Heart left ventricle (tissue), 16 donors: ENCODE measurements at places on chromosomes 1 and 21. TPM values are rescaled to one million over a fixed set of nuclear protein-coding genes. Genes with fewer than 3 reads are reported as not detected.

The ADGRL2 gene
- total RNA-seq = 62.3 TPM

The TTLL7 gene
- 12.8 TPM for total RNA-seq

- H3K4me1 ChIP-seq = peaks cover 11% of the 10 kb centered on the region
- no peak overlapping the region for H3K4me3 ChIP-seq
- no peaks in the 10 kb centered on the region for H3K27me3 ChIP-seq
- no peak overlapping the region for H3K27ac ChIP-seq
- H3K36me3 ChIP-seq = no peaks in the 10 kb centered on the region
Measured at GRCh38 chr1:59025898-59026426, 242.1 kb upstream of the JUN start.

GRCh38 chr1:224713228-224713627 is 97.1 kb downstream of the CNIH3 start:
- no peak for DNase-seq
- no peaks in the 10 kb centered on the region for H3K36me3 ChIP-seq
- no peaks in the 10 kb centered on the region for H3K27me3 ChIP-seq
- no peaks in the 10 kb centered on the region for H3K4me1 ChIP-seq
- no peak overlapping the region for H3K27ac ChIP-seq

DNA sequence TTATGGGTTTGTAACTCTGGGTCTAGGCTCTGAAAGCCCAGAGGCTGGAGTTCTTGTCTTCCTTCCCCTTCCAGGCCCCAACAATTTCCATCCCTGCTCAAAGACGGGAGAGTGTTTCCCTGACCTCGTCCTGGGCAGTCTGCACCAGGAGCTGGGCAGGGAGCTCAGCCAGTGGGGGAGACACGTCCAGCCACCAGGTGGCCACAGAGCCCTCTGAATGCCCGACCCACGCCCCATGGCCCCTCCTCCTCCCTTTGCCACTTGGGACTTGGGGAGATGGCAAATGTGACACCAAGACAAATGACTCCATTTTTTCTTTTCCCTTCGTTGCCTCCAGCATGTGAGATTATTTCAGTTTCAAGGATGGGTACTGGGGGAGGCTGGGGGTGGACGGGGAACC is 159.9 kb upstream of the AJAP1 start:
- H3K27me3 ChIP-seq = no peaks in the 10 kb centered on the region
- no peaks in the 10 kb centered on the region for H3K4me1 ChIP-seq
- H3K4me3 ChIP-seq = no peak overlapping the region
- H3K27ac ChIP-seq = no peak overlapping the region

GRCh38 chr1:6621429-6622391 is 3.0 kb upstream of the THAP3 start:
- no peaks in the 10 kb centered on the region for H3K27me3 ChIP-seq
- no peak overlapping the region for H3K27ac ChIP-seq
- no peak for DNase-seq
- no peak overlapping the region for H3K4me3 ChIP-seq
- peaks cover 8% of the 10 kb centered on the region for H3K4me1 ChIP-seq
- H3K36me3 ChIP-seq = peaks cover 3% of the 10 kb centered on the region

DNA sequence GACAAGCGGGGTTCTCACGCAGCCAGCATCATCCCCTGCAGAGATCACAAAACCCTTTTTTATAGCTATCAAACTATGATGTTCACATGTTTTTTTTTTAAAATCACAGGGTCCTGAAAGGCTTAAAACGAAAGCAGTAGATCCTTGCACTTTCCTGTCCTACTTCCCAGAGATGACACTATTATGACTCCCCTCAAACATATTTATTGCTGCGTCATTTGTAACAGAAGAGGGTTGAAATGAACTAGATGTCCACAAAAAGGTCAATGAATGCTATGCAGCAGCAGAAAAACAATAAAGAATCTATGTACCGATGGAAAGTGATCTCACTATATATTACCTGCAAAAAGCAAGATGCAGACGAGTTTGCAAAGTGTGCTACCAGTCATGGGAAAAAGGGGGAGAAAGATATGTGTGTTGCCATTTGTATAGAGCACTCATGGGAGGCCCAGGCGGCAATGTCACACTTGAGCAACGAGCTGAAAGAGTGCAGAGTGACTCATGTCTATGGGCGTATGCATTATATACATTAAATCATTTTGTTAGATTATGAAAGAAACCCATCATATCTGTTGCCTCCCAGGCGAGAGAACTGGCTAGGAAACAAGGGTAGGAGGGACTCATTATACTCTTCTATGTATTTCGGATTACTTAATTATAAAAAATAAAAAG is 68.9 kb upstream of the PARP1 start:
- H3K27ac ChIP-seq = no peak overlapping the region
- no peaks in the 10 kb centered on the region for H3K27me3 ChIP-seq
- H3K4me1 ChIP-seq = peaks cover 7% of the 10 kb centered on the region
- H3K4me3 ChIP-seq = no peak overlapping the region
- no peak for DNase-seq
- H3K36me3 ChIP-seq = no peaks in the 10 kb centered on the region

DNA sequence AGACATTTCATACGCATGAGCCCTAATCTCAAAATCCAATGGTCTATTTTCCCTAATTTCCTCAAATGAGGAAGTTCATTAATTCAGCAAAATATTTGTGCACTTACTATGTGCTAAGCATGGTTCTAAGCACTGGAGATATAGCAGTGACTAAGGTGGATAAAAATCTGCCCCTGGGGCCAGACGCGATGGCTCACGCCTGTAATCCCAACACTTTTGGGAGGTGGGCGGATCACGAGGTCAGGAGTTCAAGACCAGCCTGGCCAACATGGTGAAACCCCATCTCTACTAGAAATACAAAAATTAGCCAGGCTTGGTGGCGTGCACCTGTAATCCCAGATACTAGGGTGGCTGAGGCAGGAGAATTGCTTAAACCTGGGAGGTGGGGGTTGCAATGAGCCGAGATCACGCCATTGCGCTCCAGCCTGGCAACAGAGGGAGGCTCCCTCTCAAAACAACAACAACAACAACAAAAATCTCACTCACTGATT is 4.3 kb upstream of the MIIP start:
- DNase-seq = no peak
- H3K27ac ChIP-seq = no peak overlapping the region
- peaks cover 7% of the 10 kb centered on the region for H3K4me1 ChIP-seq
- H3K4me3 ChIP-seq = no peak overlapping the region
- peaks cover 23% of the 10 kb centered on the region for H3K36me3 ChIP-seq

DNA sequence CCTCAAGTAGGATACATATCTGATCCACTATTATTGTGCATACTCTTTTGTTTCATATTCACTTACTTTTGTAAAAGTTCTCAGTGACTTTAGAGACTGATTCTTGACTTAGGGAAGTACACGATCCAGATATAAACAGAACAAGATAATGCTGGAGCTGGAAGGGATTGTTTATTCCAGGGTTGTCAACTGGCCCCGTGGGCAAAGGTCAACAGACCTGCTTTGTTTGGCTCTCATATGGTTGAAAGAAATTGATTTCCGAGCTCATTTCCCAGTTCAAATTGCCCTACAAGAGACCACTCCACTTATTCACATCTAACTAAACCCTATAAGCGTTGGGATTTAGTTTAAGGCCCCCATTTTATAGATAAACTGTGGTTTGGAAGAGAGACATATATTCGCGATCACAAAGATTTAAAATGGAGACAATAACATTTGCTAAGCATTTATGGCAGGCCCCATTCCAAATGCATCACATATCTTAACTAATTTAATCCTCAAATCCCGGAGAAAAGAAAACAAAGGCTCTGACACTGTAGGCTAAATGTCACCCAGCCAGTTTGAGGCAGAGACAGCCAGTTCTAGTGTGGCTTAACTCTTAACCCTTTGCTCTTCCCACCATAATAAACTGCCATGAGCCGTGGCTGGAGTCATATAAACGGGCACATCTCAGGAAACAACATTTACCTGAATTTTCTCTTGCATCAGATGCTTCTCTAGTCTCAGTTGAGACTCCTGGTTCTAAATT is 20.6 kb downstream of the REG4 start:
- no peaks in the 10 kb centered on the region for H3K36me3 ChIP-seq
- no peaks in the 10 kb centered on the region for H3K27me3 ChIP-seq
- H3K27ac ChIP-seq = no peak overlapping the region
- DNase-seq = no peak
